Stimulated activated CD4-positive, alpha-beta T cell treated with anti-CD3 and anti-CD28 coated beads, Interleukin-4, amount 100 ng/mL, for 24 hours (primary cell): ENCODE measurements at places on chromosomes 2 and 18.

DNA sequence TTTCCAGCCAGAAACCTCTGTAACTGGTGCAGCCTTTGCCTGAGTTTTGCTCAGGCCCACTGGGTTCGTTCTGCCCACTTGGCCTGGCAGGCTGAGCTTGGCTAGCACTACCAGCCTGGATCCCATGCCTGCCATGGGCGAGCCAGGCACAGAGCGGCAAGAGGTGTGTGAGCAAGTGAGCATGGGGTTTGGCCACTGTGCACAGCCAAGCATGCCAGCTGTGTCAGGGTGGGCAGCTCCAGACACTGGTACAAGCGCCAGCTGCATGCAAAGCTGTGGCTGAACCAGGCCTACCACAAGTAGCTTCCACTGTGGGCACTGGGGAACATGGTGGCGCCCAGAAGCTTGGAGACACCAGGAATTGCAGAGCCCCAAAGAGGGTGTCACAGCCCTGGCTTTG lies 56.3 kb upstream of the LDAH start:
- DNase-seq, result no peak

DNA sequence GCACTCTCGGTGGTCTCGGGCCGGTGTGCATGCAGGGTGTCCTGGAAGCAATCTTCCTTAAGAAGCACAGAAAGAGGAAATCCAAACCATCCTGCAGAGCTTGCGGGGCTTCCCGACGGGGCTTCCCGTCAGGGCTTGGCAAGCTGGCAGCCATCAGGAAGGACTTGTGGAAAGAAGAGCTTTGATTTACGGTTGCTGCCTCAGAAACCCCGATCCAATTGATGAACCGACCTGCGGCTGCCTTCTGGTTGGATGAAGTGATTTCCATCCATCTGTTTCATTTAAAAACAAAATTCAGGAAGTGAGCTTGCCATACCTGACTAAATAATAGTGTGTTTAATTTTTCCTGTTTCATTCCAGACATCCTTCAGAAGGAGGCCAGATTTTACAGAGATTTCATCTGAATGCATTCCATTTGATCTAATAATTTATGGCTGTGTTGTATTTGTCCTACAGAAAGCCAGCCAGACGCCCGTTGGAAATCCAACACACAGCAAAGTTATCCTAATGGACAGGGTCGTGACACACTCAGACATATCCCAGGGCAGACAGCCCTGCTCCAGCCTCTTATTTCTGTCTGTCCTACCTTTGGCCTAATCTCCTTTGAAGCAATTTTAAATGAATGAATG lies 141.3 kb downstream of the SEPTIN10 start:
- no peak for DNase-seq

- no peak for DNase-seq
Observed at GRCh38 chr2:238466243-238466756, 39.6 kb downstream of the ASB1 start.

DNA sequence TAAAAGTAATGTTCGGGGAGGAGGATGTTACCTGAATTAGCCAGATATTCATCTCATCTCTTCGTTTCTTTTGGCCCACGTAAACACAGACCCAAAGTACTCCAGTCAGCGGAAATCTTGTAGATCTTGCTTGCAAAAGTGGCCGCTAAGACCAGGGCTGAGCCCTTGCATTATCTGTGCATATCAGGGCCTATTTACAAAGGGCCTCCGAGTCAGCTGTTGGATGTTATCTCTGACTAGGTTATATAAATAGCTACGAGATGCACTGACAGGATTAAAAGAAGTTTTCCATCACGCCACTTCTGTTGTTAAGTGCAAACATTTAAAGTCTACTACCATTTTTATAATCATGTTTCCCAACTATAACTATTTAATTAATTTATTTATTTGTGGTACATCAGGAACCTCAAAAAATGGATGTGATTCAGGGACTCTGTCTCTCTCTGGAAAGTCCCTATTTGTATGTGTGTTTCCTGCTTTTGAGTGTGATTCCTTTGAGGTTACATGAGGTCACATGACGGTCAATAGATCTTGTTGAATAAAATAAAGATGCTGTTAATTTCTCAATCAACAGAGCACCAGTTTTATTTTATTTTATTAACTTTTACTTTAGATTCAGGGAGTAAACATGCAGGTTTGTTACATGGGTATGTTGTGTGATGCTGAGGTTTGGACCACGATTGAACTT lies 46.8 kb upstream of the MBOAT2 start:
- DNase-seq, result no peak

DNA sequence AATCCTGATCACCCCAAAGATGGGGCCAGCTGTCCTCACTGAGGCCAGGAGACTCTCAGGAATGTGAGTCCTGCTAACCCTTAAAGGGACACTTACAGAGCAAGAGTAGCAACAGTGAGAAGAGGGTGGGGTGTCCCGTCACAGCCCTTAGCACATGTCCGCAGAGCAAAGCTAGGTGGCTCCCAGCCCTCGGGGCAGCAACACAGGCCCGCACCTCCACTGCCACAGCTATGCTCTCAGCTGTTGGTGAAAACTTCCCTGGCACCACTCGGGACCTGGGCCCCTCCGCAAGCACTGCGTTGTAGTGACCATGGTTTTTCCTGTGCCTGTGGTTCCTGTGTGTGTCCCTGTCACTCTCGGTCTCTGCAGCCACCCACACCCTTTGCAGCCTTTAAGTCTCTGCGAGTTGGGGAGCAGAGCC lies 76.4 kb upstream of the UXS1 start:
- no peak for DNase-seq

GRCh38 chr2:237798236-237799059 lies at the start of gene RBM44:
RBM44 (plus strand) TSS chr2:237798779; CDS start chr2:237813610, 14,831 bp downstream.
- no peak for DNase-seq

- no peak for DNase-seq
Observed at GRCh38 chr2:233115741-233116140, 55.6 kb downstream of the INPP5D start.

DNA sequence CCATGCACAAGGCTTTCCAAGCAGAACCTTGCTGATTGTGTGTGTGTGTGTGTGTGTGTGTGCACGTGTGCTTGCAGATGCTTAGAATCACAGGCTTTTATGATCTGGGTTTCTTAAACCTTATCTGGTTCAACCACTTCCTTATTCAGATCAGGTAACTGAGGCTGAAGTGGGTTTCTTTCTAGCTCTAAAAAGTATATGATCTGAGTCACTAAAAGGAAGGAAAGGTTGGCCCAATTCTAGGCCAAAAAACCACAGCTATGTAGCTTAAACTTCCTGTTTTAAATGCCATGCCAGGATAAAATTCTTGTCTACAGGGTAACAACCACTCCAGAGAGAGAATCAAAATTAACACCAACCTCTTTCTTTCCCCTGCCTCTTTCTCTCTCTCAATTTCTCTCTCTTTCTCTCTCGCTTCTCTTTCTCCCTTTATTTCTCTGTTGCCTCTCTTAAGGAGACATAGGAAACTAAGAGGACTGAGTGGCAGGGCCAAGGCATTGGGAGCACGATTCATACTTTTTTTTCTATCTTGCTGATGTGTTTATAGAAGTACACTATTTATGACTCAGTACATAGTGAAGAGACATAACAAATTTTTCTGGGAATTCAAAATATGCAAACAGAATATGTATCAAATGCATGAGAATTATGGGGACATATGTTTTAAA lies 140.3 kb downstream of the TRIB2 start:
- no peak for DNase-seq

DNA sequence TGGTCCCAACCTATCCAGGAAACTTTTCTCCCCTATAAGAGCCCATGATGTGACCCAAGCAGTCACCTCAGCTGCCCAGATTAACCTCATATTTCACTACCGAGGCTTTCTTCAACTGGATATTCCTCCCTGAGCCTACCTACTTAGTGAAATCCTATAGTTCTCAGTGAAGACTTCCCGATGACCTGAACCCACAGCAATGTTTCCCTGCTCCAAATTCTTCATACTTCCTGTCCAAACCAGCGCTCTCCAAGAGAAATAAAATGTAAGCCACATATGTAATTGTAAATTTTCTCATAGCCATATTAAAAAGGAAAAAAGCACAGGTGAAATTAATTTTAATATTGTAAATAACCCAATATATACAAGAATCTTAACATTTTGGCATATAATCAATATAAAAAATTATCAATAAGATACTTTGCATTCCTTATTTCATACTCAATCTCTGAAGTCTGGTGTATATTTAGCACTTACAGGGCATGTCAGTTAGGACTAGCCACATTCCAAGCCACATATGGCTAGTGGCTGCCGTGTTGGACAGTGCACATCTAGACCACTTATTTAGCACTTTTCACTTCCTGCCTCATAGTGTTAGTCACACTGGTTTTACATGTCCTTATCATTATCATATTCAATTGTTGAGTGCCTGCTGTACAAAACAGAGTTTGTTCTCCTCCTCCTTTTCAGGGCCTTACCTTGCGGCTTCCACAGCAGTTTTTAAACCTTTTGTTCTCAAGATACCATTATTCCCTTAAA lies 1.9 kb upstream of the STAT4 start:
- no peak for DNase-seq

DNA sequence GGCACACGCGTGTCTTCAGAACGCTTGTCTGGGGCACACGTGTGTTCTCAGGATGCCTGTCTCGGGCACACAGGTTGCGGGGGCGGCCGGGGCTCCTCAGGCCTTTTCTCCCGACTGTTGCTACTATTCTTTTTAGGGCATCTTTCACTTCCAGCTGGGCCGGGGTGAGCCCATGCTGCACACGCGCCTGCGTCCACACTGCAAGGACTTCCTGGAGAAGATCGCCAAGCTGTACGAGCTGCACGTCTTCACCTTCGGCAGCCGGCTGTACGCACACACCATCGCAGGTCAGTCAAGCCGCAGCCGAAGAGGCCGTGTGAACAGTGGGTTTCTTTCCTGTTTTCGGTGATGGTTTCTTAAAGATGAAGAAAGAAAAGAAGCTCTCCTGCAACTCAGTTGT lies 25.0 kb downstream of the CTDP1 start:
- no peak for DNase-seq

GRCh38 chr2:239597216-239597615 lies 196.4 kb upstream of the HDAC4 start:
- no peak for DNase-seq

DNA sequence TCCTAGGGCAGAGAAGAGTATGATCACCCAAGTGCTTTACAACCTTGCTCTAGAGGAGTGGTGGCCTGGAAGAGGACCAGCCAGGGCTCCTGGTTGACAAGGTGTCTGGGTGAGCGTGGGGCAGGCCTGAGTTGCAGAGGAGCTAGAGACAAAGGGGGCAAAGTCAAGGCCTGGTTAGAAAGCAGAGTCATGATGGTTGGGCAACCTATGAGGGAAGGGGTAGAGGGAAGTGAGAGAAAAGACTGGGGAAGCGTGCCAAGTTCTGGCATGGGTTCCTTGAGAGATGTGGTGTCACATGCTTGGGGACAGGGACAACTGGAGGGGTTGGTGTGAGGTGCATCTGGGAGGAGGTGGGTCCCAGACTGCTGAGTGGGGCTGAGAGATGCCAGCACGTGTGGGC lies 13.5 kb downstream of the ZFP36L2 start:
- DNase-seq, result no peak

DNA sequence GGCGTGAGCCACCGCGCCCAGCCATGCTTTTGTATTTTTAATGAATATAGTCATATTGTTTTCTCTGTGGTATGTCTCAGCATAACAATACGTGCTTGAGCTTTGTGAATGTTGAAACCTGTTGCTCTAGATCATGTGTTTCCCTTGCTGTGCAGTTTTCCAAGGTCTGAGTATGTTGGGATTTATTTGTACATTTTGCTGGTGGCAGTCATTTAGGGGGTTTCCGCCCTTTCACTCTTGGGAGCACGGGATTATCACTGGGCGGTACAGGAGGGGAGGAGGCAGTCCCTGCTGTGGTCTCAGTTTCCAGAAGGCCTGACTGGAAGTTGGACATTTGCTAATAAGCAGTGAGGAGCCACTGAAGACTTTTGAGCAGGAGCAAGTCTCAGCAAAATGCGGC lies 24.9 kb upstream of the CATIP start:
- no peak for DNase-seq

GRCh38 chr2:26848336-26849055 lies 564 bp downstream of the DPYSL5 start:
- no peak for DNase-seq

DNA sequence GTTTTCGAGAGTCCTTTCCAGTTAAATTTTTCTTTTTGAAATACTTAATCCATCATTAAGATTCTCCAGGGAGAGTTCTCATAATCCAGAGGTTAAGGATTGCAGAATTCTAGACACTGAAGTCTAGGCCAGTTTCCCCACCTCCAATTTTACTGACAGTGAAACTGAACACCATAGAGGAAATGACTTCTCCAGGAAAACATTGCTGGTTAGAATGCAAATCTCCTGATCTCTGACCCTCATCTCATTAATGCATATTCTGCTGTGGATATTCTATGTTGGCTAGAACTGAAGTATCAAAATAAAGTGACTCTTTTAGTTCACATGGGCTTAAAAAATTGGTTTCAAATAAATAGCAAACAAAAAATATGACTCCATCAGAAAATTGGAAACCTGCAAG lies 105.8 kb upstream of the UGP2 start:
- DNase-seq, result no peak

DNA sequence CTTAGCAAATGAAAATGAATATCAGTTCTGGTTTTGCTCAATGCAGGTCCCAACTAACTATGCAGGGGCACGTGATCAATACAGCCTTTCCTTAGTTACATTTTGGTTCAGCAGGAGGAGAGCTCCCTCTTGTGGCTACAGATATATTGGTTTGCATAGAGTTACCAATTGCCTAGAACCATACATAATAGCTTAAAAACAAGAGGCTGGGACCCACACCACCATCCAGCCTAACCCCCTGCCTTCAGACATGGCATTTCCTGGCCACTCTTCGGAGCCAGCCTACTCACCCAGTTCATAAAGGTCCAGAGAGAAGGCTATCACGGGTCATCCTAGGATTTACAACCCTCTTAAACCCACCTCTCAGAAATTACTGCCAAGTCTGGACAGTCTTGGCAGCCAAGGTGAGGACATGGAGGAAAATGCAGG lies 10.5 kb downstream of the CCDC93 start:
- peak; percentile 56 for DNase-seq

DNA sequence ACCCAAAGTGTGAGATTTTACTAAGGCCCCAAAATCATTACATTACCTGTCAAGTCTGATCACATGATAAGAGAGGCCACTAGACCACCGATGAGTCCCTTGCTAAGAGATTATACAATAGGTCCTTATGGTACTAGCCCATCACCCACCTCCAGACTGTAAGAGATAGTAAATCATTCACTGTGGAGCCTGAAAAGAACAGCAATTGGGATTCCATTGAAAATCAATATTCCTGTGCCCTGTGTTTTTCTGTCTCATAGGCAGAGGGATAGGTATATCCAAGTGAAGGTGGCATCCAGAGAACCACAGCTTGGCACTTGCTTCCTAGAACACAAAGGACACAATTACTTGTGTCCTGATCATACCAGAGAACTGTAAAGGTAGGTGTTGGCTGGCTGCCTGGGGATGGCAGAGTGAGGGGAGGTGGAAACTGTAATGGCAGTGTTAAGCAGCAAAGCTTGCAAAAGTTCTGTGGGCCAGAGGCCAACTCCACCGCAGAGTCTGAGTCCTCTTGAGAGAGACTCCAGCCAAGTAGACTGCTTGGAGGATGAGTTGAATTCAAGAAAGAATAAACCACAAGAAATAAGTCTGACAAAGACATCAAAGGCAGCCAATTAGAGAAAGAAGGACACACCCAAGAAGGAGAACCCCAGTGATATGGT lies 102.0 kb upstream of the PIEZO2 start:
- DNase-seq, result no peak

GRCh38 chr2:188631037-188631809 lies 339.5 kb downstream of the GULP1 start:
- DNase-seq, result no peak
